ENCODE measurements at places on chromosomes 11 and 22.

GRCh38 chr11:45431046-45432018 lies 145.2 kb upstream of the SYT13 start:
- DNase-seq: no peak

GRCh38 chr11:102179371-102179770 lies 69.1 kb downstream of the YAP1 start:
- DNase-seq: no peak

GRCh38 chr11:91081440-91082043 lies 858.7 kb upstream of the CHORDC1 start:
- no peak for DNase-seq

DNA sequence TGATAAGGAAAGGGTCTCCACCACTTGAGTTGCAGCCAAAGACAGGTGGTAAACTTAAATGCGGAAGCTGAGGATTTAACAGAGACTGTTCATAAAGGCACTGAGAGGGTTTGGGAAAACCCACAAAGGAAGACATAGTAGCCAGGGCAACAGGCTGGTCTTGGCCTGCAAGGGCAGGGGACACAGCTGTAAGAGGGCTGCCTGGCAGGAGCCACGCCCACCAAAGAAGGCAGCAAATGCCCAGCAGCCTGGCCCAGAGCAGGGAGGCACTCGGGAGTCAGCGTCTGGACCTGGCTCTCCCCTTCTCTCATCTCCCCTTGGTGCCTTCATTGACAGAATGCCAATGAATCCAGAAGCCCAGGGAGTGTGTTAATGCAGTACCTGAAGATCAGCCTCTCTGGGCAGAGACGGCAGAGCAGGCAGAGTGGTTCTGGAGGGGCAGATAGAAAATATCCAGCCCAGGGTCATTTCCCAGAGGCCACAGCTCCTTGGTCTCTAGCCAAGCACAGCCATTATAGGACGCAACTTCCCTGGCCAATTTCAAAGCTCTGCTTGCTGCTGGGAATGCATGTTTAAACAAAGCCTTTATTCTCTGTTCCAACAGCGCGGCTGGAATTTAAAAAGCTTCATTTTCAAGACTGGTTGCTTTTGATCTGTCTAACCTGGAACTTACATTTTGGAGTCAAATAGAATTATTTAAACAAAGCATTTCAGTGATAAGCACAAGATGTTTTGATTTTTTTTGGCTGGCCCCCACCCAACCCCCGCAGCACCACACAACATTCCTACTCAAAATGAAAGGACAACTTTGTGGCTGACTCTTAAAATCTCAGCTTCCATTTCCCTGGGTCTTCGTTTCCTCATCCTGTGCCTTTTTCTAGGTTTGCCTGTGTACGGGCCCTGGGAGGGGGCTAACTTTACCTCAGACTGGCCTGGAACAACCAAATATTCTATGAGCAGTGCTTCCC lies 125.6 kb upstream of the LMO1 start:
- DNase-seq: no peak

DNA sequence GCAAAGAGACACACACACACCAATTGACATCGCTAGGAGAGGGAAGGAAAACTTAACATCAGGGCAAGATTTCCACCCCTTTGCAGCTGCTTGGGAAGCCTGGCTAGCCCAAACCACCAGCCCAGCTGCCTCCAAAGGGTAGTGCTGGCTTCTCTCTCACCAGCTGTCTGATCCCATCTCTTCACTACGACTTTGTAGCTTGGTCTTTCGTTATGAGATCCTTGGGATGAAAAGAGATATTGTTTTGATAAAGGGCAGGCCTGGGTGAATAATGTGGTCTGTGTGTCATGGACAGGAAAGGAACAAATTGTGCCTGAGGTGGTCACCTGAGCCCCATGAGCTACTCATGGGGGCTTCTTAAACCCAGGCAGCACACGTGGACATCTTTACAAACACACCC lies 101.9 kb downstream of the ARL14EP start:
- DNase-seq: no peak

- no peak for DNase-seq
Observed at GRCh38 chr22:47318041-47318737, 555.7 kb downstream of the TBC1D22A start.

GRCh38 chr11:118229274-118229847 lies 4.5 kb upstream of the JAML start:
- no peak for DNase-seq

DNA sequence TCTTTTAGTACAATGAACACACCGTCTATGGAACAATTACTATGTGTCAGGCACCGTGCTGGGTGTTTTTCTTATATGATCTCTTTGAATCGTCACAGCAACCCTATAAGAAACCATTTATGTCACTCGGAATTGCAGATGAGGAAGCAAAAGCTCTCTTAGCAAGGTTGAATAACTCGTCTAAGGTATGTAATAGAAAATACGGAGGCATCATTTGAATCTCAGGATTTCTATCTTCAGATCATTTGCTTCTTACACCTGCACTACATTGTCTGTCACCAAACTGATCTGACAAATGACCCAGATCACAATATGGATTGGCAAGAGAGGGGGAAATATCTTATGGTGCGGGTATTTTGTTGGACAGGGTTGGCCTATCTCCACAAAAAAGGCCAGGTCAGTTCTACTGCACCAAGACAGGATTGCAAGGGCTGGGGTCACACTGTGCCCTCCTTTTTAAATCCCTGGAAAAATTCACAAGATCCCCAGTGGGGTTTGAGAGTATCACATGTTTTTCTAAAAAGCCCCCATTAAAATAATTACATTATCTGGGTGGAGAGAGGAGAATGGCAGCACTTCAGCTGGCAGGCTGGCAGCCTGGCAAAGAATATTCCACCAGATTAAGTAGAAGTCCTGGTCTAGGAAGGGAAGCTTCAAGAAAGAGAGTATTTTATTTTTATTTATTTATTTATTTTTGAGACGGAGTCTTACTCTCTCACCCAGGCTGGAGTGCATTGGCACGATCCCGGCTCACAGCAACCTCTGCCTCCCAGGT lies 110.7 kb upstream of the CLMP start:
- DNase-seq: no peak

GRCh38 chr11:117143871-117144476 lies at the start of gene PAFAH1B2:
Gene PAFAH1B2, plus strand, starts transcription at chr11:117144287. Its CDS starts 8,161 bp downstream, at chr11:117152448.
- peak; percentile 94 for DNase-seq

GRCh38 chr11:118572981-118573550 lies 857 bp downstream of the ARCN1 start:
- peak; percentile 16 for DNase-seq

GRCh38 chr11:15764948-15765347 lies 591.4 kb downstream of the SOX6 start:
- no peak for DNase-seq

GRCh38 chr22:25068707-25069106 lies 116.2 kb downstream of the KIAA1671 start:
- DNase-seq: peak; percentile 31

- DNase-seq: no peak
Observed at GRCh38 chr11:118180300-118180703, 3.9 kb upstream of the SCN2B start.

DNA sequence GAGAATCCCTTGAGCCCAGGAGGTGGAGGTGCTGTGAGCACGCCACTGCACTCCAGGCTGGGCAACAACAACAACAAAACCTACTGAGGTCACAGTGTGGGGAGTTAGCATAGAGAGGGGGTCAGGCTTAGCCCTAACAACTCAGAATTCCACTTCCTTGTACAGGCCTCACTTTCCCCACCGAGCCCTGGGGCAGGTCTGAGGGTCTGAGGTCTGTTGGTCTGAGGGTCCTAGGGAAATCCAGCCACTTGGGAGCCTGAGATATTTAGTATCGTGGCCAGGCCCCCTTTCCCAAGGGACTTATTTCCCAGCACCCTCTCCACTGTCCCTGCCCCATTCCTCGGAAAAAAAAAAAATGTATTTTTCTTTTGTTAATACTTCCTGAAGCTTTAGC lies 34.8 kb upstream of the HORMAD2 start:
- no peak for DNase-seq

DNA sequence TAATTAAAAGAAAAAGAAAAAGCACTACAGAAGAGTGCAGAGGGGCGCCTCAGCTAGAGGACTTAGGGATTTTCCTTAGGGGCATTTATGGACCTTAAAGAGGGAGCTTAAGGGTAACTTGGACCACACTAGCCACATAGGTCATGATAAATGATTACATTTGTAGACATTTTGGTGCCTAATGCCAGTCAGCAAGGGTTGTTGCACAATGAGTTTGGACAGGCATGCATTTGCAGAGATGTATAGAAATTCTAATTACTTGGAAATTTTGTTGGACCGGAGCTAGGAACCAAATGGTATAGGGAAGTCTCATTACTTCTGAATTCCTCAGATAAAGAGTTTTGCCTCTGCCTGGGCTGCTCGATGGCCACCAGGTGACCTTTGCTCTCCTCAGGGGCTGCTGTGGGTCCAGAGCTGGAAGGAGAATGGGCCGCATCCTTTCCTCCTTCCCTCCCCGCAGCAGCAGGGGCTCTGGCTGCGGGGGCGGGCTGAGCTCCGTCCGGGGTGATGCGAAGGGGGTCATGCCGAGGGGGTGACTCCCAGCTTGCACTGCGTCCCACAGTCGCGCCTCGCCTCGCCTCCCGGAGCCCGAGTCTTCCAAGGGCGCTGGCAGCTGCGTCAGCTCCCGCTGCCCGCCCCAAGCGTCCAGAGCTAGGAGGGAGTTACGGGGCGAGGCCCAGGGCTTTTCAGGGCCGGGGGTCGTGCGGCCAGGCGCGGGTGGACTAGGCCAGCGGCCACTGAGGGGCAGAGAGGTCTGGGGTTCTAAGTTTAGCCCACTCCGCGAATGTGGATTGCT lies 20.3 kb upstream of the MALAT1 start:
- DNase-seq: no peak

DNA sequence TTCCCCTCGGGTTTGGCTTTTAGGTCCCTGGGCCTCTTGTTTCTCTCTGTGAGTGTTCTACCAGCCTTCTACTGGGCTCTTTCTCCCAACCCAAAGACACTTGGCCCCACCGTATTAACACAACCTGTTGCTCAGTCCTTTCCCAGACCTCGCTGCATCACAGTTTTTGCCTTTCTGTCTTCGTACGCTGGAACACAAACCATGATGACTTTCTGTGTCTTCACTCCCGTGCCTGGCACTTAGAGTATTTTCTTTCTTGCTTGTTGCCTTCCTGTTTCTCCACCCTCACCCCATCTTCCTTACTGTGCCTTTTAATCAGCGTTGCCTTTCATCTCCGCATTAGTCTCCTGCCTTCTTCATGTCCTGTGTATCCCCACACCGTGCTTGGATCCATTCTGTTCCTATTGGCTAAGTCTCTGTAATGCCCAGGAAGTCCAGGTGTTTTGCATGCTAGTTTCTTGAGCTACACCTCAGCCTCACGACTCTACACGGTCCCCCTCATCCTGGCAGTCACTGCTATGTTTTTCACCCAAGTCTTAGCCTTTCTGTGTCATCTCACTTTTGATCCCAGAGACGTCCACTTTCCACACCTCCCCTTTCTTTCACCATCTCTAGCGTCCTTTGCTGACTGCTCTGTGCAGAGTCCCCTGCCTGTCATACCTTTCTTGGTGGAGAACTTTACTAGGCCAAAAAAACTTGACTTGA lies 1.6 kb downstream of the MARK2 start:
- DNase-seq: no peak

GRCh38 chr22:24088816-24089215 lies 77.7 kb downstream of the CABIN1 start:
- DNase-seq: no peak

DNA sequence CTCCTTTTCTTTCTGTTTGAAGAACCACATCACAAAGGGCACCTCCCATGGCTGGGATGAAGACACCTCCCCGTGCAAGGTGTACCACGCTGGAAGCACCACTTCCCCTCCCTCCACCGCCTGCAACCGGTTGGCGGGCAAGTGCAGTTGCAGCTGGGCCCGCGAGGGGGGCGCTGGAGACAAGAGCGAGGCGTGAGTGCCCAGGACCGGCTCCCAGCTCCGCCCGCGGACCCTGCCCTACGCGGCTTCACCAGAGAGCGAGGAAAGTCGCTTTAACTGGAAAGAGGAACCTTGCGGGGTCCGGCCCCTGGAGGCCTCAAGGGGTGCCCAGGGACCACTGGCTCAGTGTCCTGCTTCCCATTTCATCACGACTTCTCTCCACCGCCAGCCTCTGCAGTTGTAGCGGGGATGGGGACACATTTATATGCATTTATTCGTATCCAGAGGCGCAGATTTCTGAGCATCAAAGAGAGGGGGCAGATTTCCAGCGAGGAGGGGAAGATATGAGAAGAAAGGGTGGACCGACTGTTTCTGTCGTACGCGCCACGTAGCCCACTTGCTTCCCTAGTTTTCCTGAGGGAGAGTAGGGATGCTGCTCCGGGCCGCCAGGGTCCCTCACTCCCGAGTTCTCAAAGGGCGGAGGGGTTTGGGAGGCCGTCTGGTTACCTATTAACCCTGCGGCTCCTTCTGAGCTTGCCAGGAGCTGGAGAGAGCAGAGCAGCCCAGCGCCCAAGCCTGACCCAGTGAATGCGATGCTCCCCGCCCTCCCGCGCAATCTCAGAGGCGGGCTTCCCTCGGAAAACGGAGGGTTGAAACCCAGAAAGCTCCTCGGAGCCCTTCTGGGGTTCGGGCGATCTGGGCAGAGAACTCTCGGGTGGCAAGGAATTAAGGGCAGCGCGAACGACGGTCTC lies 3.5 kb downstream of the ESAM start:
- peak; percentile 42 for DNase-seq

DNA sequence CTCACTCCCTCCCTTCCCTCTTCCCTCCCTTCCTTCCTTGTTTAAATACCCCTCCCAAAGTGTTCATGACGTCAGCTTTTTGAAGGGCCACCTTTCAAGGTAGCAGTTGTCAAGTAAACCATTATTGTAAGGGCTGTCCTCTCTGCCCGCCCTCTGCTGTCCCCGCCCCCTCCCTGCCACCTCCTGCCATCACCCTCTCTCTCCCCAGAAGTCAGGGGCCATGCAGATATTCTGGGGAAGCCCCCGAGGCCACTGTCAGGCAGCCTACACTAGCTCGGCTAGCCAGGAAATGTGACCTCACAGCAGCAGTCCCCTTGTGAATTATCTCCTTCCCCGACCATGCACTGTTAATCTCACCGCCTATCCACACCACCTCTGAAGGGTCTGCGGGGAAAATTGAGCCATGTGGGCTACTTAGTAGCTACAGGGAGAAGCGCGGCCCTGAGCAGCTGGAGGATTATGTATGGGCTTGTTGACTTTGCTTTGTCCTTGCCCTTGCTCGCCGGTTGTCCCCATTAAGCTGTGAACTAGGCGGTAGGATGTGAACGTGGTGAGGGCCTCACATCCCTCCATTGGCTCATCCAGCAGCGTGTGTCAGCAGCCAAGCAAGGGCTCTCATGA lies 42.1 kb upstream of the ATXN10 start:
- DNase-seq: no peak

DNA sequence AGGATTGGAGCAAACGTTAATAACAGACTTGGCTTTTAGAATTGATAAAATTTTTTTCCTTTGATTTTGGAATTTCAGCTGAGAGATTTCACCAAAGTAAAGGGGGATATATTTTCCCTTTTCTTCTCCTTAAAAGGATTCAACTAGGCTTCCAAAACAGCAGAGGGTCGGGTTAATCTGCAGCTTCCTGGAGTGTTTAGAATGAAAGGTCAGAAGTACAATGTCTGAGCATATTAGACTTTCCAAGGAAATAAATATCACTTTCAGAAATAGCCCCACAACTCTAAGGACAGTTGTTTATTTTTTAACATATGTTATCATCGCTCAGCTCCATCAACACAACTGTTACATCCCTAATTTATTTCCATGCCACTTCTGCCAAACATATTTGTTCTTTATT lies 1532.9 kb upstream of the RAG2 start:
- no peak for DNase-seq

GRCh38 chr11:8219257-8220021 lies 44.2 kb downstream of the LMO1 start:
- DNase-seq: no peak
